ENCODE measurements at places on chromosomes 1 and 21. TPM values are rescaled to one million over a fixed set of nuclear protein-coding genes. Genes with fewer than 3 reads are reported as not detected.

GRCh38 chr1:115257591-115257990 lies 80.5 kb downstream of the NGF start:
- no peak for DNase-seq

Gene MXRA8
- 0.07 TPM for total RNA-seq

Gene CCDC27
- total RNA-seq = not detected

DNA sequence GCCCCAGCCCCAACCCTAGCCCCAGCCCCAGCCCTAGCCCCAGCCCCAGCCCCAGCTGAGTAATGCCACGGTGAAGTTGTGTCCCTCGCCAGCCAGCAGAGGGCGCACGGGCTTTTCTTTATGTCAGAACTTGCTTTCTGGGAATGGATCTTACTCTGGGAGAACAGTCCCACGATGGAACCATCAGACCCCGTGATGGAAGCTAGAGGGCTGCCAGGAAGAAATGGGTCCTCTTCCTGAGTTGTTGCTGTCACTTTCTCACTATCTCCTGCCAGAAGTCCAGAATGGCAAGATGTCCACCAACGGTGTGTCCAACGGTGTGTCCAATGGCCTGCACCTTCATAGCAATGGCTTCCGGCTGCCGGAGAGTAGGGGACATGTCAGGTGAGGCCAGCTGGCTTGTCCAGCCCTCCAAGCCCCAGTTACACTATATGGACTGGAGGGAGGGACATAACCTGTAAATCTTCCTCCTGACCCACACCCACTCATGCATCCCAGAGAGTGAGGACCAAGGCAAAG lies 25.1 kb upstream of the TMEM222 start:
- DNase-seq = peak; percentile 61

DNA sequence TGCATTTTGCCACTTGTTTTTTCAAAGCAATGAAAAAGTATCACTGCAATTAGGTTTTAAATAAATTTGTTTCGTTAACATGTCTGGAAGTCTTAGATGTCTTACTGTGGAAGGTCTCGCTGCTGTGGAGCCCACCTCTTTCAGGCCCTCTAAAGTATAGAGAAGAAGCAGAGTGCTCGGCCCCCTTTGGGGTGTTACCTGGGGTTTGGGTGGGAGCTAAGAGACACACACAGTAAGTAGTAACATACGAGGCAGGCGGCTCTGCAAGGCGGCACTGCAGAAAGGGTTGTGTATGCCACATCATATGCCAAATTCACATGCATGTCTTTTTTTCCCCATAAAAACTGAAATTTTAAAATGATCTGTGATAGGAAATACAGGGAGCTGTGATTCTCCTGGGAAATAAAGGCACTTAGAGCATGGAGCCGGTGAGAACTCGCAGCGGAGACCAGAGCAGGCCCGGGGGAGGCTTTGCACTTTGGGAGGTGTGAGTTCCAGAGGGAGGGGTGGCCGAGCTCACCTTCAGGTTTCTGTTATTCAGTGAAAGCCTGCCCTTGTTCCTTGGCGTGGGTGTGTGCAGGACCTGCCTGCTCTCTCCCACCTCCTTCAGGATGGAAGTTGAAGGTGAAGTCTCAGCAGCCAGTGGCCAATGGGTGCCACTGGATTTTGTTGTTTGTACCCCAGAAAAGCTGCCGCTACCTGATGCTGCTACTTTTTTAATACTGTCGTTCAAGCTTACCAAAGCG lies 35.7 kb upstream of the PWP2 start:
- DNase-seq = no peak

GRCh38 chr1:158809862-158810261 lies 21.3 kb upstream of the MNDA start:
- DNase-seq = no peak

DNA sequence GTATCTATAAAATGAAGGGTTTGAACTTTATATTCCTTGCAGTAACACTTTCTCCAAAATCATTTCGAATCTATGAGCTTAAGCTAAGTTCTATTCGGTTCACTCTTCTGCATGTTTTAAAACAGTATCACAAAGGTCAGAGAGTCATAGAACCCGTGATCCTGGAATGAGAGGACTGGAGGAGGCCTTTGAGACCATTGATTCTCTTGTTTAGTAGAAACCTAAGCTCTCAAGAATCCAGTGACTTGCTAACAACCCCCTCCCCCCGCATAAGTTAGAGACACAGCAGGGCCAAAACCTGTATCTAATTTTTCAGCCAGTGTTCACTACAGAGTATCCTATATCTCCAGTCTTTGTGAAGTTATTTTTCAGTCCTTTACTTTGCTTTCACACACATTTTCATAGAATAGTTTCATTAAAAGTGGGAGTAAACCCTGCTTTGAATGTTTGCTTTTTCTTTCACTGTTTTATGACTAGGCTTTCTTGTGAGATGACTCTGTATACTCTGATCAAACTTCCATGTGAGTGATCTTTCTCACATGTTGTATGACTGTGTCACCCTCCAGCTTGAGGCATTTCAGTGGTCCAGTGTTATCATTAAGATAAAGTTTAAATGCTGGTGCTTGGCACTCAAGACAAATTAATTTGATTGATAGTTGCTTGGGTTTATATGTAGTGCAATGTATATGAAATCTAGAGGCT lies 275.4 kb upstream of the SGIP1 start:
- no peak for DNase-seq

DNA sequence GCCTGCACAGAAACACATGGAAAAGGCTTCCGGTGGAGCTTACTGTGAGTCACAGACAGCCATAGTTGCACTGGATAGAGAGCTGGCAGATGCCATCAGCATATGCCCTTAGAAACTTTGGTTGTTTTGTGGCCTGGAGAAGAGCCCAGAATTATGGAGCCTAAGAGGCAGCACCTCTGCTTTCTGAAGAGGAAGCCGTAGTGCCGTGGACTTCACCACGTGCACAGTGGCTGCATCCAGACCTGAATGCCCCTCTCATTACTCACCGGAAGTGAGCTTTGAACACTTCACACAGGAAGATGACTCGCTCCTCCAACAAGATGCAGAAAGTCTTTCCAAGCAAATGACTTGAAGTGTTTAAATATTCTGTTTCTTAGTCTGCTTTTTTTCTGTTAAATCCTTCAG lies 28.4 kb downstream of the JUN start:
- DNase-seq = no peak

DNA sequence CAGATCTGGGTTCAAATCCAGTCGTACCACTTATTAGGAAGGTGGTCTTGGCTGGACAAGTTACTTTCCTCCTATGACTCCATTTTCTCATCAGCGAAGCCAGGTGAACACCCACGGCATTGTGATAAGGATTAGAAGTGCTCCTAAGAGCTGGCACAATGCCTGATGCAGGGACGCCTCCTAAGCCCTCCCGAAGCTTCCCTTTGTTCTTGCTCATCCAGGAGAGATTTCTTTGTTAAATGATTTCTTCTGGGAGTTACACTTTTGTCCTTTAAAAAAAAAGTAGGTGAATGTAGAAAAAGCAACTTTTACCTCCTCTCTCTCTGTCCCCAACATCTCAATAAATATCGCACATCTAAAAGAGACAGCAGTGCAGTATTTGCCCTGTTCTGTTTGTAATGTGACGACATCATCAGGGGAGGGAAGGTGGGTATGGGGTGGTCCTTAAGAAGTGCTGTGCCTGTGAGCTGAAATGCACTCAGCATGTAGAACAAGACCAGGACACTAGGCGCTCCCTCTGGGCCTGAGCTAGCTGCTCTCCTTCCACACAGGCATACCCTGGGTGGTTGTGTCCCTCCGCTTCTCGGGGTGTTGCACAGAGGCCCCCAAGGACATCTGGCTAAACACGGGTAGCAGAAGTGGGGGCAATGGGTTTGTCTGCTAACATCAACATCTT lies 43.9 kb downstream of the SUSD4 start:
- DNase-seq = no peak

Gene IL10
- total RNA-seq = 2.8 TPM

GRCh38 chr1:239566074-239566473 lies 179.7 kb downstream of the CHRM3 start:
- no peak for DNase-seq

DNA sequence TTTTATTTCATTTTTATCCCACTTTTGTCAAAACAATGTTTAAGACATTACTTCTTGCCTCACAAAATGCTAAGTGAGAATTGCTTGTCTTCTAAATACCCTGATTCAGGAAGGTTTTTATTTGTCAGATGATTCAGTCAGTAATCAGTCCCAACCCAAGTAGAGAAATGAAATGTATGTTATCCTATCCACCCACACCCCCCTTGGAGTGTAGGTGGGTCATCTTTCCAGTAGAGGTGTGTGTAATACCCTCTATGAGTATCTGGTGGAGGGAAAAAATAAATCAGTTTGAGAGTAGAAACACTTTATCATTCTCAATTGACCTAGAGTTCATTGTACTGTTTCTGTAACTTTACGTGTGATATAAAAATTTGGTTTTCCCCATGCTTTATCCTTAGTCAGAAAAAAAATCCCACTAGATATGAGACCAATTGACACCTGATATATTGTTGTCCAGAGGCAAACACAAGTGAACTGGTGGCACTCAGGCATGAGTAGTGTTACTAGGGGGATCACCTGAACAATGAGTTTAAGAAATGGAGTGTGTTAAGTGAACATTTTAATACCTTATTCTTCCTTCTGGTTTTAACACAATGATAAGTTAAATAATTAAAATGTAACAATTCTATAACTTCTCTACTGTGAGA lies 153.8 kb upstream of the C1orf105 start:
- DNase-seq = no peak

- no peak for DNase-seq
Measured at GRCh38 chr1:6007318-6008083, 15.3 kb upstream of the NPHP4 start.

GRCh38 chr1:3262681-3263286 lies 191.7 kb upstream of the ARHGEF16 start:
- no peak for DNase-seq

Gene CELA2B
- total RNA-seq = not detected

Gene TTLL10
- 0.16 TPM for total RNA-seq

Gene AKR7A3
- total RNA-seq = 0.80 TPM

DNA sequence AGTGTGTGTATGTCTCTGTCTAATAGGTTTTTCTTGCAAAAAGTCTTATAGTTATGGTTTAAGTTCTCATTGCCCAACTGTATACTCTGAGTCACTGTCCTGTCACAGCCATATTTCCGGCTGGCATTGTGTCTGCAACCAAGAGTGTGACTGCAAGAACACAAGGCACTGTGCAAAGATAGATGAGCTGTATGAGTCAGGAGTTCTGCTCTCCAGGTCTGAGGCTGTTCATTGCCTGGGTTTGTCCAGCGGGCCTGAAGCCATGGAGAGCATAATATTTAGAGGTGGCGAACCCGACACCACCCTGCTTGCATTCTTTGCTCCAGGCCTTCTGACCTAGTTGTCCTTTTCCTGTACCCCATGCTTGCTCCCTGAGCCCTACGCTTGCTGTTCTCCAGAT lies 50.9 kb upstream of the CNIH3 start:
- DNase-seq = no peak

DNA sequence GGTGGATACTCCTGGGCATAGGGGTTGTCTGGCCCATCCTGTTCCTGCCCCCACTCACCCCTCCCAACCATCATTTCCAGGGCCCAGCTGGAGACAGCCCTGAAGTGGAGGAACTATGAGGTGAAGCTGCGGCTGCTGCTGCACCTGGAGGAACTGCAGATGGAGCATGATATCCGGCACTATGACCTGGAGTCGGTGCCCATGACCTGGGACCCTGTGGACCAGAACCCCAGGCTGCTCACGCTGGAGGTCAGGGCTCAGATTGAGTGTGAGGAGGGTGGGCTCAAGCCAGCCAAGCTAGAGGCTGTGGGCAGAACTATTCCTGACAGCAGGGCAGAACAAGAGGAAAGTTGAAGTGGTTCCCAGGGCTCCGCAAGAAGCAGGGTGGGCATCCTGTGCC lies 14.2 kb downstream of the RHOC start:
- no peak for DNase-seq

GRCh38 chr1:56788588-56788987 lies 30.6 kb downstream of the FYB2 start:
- no peak for DNase-seq

Gene SLC9C2
- total RNA-seq = not detected

DNA sequence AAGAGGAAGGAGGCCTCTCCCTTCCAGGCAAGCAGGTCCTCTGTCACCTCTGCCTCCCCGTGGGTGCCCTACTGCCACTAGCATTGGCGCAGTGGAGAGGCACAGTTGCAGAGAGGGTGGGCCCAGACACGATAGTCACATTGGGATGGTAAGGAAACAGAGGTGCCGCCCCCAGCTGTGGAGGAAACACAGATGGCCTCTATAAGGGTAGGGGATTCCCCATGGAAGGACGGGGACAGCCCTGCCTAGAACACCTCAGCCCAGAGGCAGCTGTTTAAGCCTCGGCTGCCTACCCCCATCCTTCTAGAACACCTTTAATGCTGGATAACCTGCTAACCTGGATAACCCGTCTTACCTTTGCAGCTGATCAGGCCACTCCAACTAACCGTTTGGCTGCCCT lies 65.7 kb upstream of the CNTN2 start:
- no peak for DNase-seq

GRCh38 chr1:116131866-116132605 lies 20.8 kb downstream of the MAB21L3 start:
- DNase-seq = no peak

DNA sequence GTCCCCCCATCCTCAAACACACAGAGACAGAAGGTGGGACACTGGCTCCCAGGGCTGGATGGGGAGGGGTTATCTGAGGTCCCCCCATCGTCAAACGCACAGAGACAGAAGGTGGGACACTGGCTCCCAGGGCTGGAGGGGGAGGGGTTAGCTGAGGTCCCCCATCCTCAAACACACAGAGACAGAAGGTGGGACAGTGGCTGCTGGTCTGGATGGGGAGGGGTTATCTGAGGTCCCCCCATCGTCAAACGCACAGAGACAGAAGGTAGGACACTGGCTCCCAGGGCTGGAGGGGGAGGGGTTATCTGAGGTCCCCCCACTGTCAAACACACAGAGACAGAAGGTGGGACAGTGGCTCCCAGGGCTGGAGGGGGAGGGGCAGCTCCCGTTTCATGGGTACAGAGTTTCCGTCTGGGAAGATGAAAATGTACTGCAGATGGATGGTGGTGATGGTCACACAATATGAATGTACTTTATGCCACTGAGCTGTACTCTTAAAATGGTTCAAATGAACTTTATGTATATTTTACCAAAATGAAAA lies 69.2 kb downstream of the SCCPDH start:
- no peak for DNase-seq
